ENCODE measurements at places on chromosomes 6 and 20.

DNA sequence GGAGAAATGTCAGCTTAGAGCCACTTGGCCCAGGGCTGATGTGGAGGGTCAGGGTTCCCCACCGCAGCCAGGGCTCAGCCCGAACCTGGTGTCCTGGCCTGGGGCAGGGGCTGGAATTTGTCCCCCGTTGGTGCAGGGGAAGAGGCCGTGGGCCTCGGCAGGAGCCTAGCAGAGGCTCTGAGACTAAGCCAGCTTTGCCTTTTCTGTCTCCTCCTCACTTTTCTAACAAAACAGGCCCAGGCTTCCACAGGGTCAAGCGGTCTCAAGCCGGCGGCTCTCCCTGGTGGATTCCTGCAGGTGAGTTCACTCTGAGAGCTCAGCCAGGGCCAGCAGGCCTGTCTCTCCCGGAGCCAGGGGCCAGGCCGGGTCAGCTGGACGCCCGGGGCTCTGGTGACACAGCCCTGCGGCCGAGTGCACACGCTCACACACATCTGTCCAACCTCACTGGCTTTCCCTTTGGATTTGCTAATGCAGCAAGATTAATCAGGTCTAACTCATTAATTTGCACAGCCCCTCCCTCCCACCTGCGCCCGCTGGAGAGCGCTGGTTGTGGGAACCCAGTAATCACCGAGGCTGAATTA, 2.9 kb upstream of the CHRNA4 start:
- DNase-seq = no peak

- no peak for DNase-seq
Observed at GRCh38 chr6:33375143-33375671, 16.4 kb upstream of the KIFC1 start.

GRCh38 chr20:19977373-19977770, 39.8 kb upstream of the NAA20 start:
- DNase-seq = no peak

- DNase-seq = no peak
Observed at GRCh38 chr6:157163434-157164159, 159.7 kb downstream of the TMEM242 start.

DNA sequence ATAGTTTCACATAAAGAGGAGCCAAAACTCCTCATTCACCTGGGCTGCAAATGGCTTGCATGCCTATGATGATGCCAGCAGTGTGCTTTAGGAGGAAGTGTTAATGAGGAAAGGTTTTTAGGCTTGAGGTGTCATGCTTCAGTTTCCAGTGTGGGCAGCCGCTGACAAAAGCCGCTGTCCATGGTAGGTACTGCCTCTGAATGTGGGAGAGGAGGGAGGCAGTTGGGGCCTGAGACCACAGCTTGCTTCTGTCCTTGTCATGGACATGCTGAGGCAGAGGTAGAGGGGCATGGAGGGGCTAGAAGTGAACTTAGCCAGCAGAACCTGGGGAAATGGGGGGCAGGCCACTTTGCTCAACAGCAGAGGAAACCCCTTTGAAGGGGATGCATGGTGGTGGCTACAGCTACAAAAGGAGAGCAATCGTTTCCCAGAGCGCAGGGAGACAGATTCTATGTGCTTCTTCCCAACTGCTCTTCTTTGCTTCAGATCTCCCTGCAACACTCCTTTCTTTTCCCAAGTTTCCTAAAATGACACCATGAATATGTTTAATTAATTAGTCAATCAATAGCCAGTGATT, 372.1 kb upstream of the CNR1 start:
- DNase-seq = no peak

DNA sequence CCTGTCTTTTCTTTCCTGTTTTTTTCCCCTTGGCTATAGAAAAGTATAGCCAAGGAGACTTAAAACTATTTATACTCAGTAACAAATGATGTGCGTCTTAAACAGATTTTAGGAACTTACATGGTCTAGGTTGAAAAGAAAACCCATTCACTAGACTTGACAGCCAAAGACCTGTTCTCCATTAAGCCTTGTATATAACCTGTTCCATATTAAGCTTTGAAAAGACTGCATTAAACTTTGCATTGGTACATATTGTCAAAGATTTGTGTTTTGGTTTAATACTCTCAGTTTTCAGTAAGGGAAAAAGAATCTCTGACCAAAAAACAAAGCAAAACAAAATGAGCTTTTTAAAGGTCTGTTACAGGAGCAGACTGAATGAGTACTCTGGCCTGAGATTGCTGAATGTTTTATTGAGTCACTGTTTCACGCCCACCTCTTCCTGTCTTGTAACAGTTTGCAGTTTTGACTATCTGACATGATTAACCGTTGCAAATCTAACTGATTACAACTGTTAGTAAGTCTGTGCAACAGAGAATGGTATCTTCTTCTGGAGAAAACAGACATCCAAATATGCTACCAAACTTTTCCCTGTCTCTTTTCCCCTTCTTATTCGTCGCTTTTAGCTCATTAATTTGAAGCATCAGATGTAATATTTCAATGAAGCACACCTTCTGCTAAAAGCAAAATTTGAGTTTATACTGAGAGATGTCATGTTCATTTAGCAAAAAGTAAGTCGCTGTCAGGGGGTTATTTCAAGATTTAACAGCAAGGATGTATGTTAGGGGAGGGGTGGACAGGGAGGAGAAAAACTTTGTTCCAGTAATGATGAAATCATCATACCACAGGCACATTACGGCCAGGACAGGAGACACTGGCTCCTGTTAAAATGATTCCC, 59.1 kb upstream of the SUPT3H start:
- DNase-seq = no peak

DNA sequence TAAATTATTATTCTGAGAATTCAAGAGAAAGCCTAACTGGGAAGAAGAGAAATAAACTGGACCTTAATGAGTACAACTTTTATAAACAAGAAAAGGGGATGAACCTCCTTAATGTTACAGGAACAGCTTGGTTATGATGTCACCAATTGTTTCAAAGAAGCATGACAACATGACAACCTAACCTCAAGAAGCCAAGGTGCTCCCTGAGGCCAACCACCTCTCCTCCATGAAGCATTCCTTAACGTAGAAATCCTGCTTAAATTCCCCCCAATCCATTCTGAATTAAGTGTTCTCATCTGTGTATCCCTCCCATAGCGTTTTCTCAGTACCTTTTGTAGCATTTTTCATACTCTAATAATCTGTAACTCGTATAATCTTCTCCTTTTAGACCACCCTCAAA, 1.7 kb downstream of the HBS1L start:
- DNase-seq = no peak

- DNase-seq = no peak
Observed at GRCh38 chr6:169926617-169927417, 175.4 kb downstream of the ERMARD start.

GRCh38 chr6:132877003-132877402, 62.6 kb downstream of the RPS12 start:
- no peak for DNase-seq

DNA sequence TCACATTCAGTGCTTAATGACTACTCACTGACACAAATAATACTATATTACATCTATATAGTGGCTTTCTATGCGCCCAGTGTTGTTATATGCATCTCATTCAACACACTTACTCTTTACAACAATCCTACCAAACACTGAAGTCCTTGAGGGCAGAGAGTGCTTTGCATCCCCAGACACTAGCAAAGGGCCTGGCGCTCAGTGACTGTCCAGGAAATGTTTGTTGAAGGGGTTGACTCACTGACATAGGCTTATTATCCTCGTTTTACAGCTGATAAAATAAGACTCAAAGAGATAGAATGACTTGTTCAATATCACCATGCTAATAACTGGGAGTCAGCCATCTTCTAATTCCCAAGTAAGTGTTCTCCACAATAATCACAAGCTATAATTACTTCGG, 163.3 kb downstream of the ARHGAP18 start:
- no peak for DNase-seq

DNA sequence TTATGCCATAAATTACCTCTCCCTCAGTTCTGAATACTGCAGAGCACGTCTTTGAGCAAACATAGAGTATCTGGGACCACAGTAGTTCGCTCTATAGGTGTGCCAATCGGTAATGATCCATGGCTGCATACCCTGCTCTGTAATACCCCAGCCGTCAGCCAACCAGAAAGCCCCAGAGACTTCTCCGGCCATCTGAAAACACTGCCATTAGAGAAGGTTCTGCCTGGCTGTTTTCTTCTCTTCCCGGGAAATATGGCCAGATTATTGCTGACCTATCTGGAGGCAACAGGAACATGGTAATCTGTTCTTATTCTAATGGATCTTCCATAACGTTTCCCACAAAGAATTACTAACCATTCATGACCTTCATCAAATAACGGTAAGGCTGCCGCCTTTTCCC, 139.9 kb downstream of the RPS12 start:
- DNase-seq = no peak

DNA sequence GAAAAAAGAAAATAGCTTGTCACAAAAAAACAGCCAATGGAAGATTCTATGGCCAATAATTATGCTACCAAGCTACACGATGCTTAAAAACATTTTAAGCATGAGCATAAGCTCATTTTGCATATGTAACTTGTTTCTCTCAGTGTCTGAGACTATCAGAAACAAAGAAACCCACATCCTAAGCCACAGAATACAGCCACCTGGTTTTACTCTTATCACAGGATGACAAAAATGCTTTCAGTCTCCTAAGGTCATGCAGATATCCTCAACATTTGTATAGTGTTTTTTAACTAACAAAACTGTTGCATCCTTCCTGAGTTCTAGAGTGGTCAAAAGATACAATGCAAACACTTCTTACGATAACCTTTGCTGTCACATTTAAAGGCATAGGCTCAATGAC, 172.1 kb upstream of the RUNX2 start:
- no peak for DNase-seq

DNA sequence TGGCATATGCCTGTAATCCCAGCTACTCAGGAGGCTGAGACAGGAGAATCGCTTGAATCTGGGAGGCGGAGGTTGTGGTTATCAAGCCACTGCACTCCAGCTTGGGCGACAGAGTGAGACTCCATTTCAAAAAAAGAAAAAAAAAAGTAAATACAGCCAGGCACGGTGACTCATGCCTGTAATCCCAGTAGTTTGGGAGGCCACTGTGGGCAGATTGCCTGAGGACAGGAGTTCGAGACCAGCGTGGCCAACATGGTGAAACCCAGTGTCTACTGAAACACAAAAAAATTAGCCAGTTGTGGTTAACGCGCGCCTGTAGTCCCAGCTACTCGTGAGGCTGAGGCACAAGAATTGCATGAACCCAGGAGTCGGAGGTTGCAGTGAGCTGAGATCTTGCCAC, 1.5 kb upstream of the NINL start:
- no peak for DNase-seq

DNA sequence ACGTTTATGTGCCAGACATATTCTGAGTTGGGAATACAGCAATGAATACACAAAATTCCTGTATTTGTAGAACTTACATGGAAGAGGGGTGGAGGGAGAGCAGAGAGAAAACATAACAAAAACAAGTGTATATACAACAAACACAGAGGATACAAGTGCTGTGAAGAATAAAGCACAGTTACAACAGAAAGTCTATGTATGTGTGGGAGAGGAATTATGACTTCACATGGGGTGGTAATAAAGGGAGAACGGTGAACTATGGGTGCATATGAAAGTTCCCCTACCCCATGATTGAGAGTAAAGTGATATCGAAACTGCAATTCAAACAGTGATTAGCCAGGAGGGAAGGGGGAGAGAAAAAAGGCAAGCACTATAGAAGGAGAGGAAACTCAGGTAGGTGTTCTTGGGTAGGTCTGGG, 24.6 kb downstream of the HBS1L start:
- DNase-seq = no peak

Measured in stimulated activated CD4-positive, alpha-beta T cell treated with anti-CD3 and anti-CD28 coated beads, Interleukin-1b, Interleukin-23, amount 100 ng/mL, for 1 hour (primary cell).